ENCODE measurements at places on chromosomes 16 and 17.

GRCh38 chr17:28147017-28147416 is 104.5 kb downstream of the NLK start:
- no peak for DNase-seq

GRCh38 chr16:31785126-31785525 is 88.5 kb upstream of the ZNF267 start:
- no peak for DNase-seq

DNA sequence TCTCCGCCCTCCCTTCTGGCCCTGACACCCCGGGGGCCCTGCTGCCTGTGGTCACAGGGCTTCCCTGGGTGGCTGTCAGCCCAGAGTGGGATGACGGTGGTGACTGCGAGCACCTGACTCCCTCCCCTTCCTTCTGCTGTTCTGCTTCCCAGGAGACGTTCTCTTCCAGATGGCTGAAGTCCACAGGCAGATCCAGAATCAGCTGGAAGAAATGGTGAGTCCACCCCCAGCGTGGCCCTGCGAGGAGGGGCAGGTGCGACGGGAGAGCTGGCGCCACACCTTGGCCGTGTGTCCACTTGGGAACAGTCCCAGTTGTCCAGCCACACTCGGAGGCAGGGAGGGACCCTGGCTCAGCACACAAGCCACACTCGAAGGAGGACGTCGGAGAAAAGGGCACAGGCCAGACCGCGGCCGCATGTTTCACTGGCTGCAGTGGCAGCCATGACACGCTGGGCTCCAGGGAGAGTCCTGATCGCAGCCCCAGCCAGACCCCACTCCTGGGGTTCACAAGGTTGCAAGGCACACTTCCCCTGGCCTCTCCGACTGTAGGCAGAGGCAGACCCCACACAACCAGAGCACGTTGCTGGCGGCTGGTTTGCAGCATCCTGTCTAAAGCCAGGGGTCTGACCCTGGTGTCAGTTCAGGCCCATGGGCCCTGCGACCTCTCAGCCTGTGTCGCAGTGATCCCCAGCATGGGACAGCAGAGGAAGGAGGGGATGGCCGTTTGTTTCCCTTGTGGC is 49.9 kb downstream of the BAIAP2 start:
- no peak for DNase-seq

- DNase-seq = no peak
Measured at GRCh38 chr16:58459344-58460218, 40.4 kb upstream of the NDRG4 start.

DNA sequence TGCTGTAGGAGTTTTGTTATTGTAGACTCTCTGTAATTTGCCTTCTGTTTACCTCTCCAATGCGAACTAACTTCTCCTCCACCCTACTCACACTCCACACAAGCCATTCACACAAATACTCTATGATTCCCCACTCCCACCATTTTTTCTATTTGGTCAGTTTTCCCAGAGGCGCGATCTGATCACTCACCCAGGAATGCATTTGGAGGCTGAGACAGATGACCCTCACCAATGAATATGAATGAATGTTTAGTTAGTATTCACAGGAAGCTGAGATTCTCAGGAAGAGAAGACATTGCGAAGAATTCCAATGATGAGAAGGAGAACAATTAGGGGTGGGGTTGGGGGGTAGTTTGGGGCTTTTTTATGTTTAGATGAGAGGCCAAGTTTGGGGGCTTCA is 10.5 kb upstream of the ANKFN1 start:
- DNase-seq = no peak

DNA sequence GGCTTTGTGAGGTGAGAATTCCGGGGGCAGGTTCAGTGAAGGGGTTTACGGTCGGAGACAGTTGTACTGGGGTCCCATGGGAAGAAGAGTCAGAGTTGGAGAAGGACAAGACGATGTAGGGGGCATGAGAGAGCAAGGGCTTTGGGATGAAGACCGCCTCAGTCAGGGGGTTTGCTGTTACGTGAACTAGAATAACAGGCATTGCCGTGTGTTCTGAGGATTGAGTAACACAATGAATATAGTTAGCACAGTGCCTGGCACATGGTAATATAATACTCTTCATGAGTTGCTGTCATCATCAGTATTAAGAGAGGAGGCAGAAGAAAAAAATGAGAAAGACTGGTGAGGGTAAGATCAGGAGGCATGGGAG is 577 bp downstream of the ZNF646 start:
- DNase-seq = no peak

- DNase-seq = no peak
Measured at GRCh38 chr16:72270531-72270930, 98.6 kb upstream of the PMFBP1 start.

DNA sequence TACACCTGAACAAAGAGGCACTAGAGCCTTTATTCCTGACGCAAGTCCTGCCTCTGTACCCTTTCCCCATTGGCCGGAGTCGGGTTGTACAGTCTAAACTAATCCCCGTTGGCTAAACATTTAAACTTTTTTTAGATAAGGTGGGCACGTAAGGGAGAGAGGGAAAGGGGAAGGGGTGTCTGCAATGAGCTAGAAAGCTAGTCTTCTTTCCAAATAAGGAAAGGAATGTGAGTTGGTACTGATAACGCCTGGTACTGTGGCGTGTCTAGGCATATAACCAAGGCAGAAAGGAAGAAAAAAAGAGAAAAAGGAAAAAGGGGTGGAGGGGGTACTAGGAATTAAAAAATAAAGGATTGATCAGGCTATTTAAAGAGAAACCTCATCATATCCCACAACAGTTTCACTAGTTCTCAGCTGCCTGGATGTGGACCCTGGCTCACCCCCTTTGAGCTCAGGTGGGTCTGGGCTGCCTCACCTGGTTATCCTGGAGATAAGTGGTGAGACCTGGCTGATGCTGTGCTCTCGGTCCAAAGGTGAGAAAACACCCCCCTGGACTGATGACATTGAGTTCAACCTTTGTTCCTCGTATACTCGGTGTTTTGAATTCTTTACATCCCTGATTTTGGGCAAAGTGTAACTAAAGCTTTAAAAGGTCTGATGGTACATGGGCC is 90.9 kb upstream of the EEF2KMT start:
- no peak for DNase-seq

DNA sequence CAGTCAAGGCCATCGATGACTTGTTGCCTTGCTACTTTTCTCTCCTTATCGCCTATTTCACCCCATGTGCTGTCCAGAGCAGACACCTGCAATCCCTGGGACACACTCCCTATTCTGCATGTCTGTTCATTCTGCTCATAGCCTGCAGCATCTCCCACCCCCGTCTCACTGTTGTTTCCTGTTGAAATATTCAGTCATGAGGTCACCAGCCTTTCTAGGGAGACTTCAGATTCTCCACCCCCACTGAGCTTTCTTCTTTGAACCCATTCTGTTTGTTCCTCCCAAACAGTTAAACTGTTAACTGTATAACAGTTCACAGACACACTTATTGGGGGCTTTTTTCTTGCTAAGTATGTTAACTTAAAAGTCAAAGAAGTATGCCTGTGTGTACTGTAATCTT is 94.4 kb downstream of the AATF start:
- no peak for DNase-seq

DNA sequence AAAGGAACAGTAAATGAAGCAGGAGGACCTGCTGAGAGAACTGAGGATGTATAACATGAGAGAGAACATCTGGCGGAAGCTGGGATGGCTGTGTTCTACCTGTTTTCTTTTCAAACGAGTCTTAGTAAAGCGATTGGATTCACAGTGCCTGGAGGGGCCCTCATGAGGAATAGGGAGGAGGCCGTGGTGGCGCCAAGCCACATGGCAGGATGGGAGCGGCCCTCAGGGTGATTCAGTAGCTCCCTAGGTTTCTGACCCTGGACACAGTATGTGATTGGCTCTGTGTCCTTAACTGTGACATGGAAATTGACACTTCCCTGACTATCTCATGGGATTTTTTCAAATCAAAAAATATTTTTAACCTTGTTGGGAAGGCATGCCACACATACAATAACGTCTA is 32.1 kb downstream of the USP43 start:
- DNase-seq = no peak

DNA sequence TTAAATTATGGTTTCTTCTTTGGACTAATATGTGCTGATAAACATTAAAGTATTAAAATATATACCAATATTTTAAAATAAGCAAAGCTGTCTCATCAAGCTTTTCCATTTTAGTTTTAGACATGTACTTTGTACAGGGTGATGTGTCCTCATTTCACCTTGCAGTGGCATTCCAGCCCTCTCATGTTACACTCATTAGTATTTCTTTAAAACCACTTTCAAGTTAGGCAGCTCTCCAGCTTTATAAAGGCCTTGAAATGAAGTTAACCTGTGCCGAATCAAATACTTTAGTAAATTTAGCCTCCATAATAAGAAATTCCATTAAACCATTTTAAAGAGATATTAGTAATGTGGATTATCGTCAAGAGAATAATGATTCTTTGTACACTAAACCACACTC is 107.6 kb upstream of the HLF start:
- no peak for DNase-seq

DNA sequence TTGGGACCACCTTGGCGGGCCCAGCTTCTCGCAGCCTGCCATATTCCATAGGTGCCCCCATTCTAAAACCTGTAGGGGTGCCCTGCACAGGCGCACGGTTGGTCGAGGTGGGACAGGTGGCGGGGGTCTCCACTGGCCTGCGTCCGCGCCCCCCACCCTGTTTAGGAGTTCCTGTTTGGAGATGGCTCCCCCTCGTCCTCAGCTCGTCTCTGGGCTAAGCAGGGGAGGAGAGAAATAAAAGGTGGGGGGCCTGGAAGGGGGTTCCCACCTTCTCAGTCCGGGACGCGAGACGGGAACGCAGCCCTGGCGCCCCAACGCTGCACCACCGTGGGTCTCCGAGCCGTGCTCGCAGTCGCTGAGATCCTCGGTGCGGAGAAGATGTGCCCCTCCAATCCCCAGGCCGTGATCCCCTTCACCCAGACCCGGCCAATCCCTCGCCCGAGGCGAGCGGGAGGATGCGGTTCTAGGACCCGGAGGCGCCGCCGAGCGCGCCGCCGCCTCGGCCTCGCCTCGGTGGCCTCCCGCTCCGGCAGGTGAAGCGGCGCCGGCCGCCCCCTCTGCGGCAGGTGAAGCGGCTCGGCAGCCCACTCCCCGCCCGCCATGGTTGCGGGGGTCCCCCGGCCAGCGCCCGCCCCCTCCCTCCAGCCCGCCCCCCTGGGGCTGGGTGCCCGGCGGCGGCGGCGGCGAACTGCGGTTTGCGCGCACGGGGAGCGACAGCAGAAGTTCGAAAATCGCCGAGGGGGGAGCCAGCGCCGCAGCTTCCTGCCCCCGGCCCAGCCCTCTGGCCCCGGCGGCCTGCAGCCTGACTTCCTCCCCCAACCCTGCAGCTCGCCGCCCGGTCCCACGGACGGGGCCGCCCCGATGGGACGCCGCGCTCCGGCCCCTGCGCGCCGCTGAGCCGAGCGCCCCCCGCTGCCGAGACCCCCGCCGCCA is at the start of gene FMNL1:
Gene FMNL1 (plus strand): TSS at position 805 of the 933 bp plus-strand sequence. CDS start 240 bp downstream, outside the sequence.
- DNase-seq = peak; percentile 76

DNA sequence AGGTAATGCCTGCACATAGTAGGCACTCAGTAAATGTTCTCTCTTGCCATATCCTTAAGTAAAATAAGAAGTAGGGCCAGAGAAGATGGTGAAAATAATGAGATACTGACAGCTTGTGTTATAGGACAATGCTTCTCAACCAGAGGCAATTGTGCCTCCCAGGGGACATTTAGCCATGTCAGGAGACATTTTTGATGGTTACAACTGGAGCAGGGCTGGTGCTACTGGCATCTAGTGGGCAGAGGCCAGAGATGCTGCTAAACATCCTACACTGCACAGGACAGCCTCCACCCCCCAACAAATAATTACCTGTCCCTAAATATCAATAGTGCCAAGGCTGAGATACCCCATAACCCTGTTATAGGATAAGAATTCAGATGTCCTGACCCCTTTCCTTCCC is 1.7 kb downstream of the RAD51D start:
- peak; percentile 10 for DNase-seq

DNA sequence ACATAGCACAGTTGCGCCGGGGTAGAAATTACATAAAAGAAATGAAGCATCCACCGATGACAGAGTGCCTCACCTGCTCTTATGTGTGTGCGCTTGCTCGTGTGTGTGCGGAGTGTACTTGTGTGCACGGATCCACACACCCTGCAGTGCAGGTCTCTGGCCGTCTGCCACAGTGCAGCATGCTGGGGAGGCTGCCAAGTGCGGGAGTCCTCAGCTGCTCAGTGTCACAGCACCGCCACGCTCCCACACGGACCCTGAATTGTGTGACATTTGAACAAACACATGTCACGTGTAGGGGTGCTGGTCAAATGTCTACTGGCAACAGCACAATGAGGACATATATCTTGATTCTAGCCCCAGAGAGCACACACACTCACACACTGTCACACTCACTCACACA is 243.0 kb upstream of the MYOCD start:
- no peak for DNase-seq

GRCh38 chr16:85992359-85992758 is 93.4 kb downstream of the IRF8 start:
- no peak for DNase-seq

- no peak for DNase-seq
Measured at GRCh38 chr16:57574086-57574485, 31.6 kb downstream of the ADGRG5 start.

DNA sequence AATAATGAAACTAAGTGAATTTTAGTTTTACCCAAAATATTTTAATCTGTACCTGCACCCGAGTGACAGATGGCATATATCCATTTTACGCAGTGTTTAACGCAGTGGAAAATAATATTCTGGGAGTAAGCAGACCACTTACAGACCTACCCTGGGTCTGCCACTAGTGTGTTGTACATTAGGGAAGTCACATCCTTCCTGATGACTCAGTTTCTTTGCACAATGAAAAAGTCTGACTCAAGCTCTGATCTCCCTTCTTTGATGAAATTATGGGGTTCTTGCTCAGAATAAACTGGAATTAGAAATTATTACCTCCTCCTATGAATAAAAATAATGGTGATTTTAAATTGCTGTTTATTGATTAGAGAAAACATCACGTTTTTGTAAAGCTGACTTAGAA is 123.2 kb upstream of the AXIN2 start:
- no peak for DNase-seq

- no peak for DNase-seq
Measured at GRCh38 chr16:21953541-21953902, 361 bp downstream of the UQCRC2 start.

- DNase-seq = no peak
Measured at GRCh38 chr16:11278681-11279628, 2.2 kb downstream of the PRM1 start.

- DNase-seq = no peak
Measured at GRCh38 chr16:28527985-28528384, 10.8 kb downstream of the NUPR1 start.

GRCh38 chr16:57966204-57966771 is 4.6 kb downstream of the CNGB1 start:
- no peak for DNase-seq

- DNase-seq = no peak
Measured at GRCh38 chr17:82820278-82821251, 19.3 kb downstream of the ZNF750 start.

DNA sequence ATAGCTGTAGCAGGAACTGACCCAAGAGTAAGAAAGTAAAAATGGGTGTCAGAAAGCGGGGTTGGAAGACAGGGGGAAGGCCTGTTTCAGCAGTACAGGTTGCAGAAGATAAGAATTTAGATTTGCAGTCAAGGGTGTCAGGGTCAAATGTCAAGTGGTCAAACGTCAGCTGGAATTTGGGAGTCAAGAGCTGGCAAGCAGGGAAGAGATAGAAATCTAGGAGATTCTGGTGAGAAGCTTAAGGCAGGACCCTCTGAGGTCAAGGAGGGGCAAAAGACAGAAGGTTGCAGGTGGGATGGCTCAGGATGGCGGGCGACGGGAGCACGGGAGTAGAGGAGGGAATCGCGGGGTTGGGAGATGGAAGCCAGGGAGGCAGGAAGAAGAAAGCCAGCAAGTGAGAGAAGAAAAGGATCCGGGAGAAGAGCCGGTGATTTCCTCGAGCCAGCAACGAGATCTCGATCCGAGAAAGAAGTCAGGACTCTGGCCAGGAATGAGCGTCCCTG is 335 bp downstream of the SLC25A35 start:
- no peak for DNase-seq

Data from T-helper 1 cell (primary cell).